Stimulated activated CD4-positive, alpha-beta T cell treated with anti-CD3 and anti-CD28 coated beads, Interleukin-12 subunit alpha, Interleukin-12 subunit beta, amount 100 ng/mL, for 48 hours (primary cell): ENCODE measurements at places on chromosomes 12 and 14.

- no peak for DNase-seq
These were observed 372.6 kb downstream of the BCL11B start for GRCh38 chr14:98899441-98899840.

- DNase-seq, result no peak
These were observed 28.7 kb upstream of the PLD4 start for GRCh38 chr14:104895786-104896661.

GRCh38 chr12:130830246-130830551 is 8.9 kb downstream of the STX2 start:
- DNase-seq, result no peak

DNA sequence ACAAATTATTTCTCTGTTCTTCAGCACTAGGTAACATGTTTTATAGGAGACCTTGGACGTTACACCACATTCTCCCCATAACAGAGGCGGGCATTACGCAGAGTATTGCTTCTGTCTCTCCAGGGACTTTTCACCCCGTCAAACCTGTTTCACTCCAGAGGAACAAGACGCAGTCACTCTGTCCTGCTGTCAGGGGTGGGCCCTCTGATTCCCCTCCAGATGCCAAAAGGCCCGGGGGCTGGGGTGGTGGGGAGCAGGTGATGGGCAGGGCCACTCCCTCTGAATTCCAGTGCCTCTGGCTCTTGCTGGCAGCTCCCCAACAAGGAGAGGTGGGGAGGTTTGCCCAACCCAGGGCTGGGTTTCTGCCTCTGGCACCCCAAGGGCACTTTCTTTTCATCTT is 71.9 kb downstream of the NTF3 start:
- no peak for DNase-seq

GRCh38 chr14:32611752-32612151 is 282.7 kb downstream of the AKAP6 start:
- DNase-seq, result no peak

GRCh38 chr12:114096461-114096860 is 130.3 kb upstream of the RBM19 start:
- DNase-seq, result no peak

DNA sequence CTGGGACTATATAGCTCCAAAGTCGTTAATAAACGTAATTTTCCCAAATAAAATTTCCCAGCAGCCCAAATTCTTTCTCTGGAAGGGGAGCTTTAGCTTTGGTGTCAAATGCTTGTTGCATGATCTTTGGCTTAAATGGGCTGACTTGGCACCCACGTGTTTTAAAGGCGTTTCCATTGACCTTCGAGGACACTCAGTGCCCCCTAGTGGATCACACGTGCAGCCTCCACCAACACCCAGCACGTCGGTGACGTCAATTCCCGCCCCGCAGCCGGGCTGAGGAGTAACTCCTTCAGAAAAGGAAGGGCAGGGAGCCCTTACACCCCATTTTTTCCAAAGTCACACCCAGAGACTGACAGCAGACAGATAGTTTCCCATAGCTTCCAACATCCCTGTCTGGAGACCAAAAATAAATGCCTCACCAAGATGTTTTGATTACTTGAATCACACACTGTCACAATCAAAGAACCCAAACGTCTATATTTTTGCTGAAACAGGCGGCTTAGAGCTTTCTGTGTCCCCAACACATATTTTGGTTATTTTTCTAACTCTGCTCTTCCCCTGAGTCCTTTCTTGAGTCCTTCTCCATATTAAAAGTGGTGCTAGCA is 707.9 kb downstream of the AACS start:
- peak; percentile 1 for DNase-seq

DNA sequence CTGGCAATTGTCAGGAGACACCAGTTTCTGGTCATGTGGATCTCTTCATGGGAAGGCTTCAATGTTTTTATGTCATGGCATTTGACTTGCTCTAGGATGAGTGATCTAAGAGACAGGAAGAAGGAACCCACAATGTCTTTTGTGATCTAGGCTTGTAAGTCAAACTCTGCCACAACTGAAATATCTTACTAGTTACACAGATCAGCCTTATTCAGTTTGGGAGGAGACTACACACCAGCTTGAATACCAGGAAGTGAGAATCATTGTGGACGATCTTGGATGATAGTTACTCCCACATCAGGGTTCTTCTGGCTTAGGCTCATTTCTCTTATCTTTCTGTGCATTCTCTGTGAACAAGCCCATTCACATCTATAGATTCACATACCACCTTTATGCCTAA is 236.2 kb upstream of the FBXO33 start:
- no peak for DNase-seq

DNA sequence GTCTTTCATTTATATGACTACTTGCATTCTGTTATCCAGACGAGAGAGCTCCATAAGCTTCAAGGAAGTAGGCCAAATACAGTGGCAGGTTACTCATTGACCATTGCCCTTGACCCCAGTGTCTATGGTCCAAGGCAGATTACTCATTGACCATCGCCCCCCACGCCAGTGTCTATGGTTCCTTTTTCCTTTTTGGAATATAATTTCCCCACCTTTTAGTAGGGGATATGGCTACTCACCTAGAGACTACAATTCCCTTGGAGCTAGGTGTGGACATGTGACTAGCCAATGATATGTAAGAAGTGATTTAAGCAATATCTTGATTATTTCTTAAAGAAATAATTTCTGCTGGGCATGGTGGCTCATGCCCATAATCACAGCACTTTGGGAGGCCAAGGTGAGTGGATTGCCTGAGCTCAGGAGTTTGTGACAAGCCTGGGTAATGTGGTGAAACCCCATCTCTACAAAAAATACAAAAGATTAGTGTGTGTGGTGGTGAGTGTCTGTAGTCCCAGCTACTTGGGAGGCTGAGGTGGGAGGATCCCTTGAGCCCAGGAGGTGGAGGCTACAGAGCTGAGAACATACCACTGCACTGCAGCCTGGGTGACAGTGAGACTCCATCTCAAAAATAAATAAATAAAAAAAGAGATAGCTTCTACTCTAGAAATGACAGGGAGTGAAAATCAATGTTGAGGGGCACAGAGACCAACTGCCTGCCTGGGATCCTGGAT is 32.6 kb downstream of the SIX4 start:
- no peak for DNase-seq
